GM12892 (cell line): ENCODE measurements at places on chromosomes 6 and 20.

GRCh38 chr20:15582146-15582760 is 991.0 kb downstream of the KIF16B start:
- no peak for DNase-seq

DNA sequence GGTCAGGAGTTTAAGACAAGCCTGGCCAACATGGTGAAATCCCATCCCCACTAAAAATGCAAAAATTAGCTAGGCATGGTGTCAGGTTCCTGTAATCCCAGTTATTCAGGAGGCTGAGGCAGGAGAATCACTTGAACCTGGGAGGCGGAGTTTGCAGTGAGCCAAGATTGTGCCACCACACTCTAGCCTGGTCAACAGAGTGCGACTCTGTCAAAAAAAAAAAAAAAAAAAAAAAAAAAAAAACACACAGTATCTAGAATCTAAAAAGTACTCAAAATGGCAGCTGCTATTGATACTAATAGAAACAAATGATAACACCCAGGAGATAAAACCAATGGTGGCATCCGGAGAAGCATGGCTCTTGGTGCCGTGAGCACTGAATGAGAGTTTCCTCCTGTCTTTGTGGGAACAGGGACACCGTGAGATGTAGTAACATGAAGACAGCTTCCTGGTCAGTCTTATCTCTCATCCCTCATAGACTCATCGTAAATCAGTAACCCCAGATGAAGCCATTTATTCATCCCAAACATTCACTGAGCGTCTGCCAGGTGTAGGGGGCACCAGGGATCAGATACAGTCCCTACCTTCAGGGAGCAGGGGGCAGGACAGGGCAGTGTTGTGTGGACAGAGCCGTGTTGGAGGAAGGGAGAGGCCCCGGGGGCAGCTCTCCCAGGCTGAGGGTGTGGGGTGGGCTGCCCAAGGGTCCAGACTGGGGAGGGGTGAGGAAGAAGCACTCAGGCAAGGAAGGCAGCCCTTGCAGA is 66.1 kb downstream of the SYNJ2 start:
- no peak for DNase-seq

GRCh38 chr6:32895006-32895345 is 41.0 kb downstream of the PSMB9 start:
- no peak for DNase-seq

- DNase-seq = no peak
Measured at GRCh38 chr20:19407196-19407595, 194.8 kb downstream of the SLC24A3 start.

DNA sequence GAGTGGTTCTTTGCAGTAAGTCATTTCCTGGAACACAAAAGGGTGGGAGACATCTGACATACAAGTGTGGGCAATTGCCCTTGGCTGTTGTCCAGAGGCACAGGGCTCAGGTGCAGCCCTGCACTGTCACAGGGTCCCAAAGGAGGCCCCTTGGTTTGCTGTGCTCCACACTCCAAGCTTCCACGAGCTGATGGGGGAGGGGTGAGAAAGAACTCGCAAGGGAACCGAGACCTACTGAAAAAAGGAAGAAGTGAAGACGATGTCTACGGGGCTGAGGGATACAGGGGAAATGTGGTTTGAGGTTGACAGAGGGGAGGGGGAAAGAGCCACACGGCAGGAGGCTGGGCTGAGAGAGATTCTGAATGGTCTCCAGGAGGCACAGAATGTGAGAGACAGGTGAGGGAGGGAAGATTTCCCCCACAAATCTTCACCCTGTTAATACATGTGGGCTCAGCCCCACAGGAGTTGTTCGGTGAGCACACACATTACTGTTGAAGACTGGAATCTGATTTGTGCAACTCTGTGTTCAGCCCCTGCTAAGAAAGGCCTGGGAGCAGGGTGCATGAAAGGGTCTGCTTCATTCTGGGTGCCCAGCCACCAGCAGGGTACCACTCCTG is 123.4 kb downstream of the LY86 start:
- no peak for DNase-seq

DNA sequence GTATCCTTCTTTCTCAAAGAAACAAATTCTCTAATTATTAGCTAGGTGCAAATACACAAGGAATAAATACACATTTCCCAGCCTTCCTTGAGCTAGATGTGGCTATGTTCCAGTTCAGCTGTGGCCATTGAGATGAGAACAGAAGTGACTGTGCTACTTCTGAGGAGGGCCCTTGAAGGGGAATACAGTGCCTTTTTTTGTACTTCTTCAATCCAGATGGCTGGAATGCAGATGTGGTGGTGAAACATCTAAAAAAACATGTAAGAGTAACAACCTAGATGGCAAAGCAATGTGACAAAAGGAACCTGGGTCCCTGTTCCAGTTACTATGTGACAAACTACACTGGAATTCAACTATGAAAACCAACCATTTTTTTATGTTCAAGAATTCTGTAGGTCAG is 115.4 kb upstream of the DST start:
- DNase-seq = no peak

DNA sequence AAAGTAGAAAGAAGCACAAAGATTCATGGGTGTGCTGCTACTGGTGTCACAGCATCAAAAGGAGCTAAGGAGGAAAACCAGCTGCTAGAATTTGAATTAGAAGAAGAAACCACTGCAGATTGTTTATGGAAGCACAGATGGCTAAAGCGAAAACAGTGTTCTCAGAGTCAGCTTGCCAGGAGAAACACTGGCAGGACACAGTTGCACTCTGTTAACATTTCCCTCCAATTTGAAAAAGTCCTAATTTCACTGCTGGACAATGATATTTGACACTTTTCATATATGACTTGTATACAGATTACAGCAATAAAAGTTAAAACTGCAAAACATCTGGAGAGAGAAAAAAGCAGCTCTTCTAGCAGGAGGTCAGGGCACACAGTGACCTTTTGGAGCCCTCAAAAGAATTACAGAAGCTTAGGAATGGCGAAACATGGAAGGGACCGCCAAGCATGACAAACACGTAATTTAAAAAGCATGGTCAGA is 314.5 kb downstream of the COL12A1 start:
- DNase-seq = no peak

DNA sequence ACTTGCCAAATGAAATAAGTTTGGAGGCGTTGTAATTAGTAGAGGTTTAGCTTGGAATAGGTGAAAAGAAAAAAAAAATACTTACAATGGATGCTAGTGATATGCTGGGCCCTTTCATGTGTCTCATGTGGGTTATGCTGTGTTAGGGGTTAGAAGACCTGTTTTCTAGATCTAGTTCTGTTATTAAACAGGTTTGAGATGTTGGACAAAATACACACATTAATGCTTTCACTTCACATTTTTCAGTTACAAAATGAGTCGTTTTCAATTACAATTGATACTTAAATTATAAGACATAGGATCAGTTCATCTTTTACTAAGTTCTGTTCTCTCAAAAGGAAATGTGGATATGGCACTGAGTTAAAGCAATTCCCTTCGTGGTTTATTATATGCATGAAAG is 509.8 kb downstream of the EPM2A start:
- no peak for DNase-seq

GRCh38 chr6:24460966-24461365 is 28.4 kb downstream of the GPLD1 start:
- DNase-seq = no peak

DNA sequence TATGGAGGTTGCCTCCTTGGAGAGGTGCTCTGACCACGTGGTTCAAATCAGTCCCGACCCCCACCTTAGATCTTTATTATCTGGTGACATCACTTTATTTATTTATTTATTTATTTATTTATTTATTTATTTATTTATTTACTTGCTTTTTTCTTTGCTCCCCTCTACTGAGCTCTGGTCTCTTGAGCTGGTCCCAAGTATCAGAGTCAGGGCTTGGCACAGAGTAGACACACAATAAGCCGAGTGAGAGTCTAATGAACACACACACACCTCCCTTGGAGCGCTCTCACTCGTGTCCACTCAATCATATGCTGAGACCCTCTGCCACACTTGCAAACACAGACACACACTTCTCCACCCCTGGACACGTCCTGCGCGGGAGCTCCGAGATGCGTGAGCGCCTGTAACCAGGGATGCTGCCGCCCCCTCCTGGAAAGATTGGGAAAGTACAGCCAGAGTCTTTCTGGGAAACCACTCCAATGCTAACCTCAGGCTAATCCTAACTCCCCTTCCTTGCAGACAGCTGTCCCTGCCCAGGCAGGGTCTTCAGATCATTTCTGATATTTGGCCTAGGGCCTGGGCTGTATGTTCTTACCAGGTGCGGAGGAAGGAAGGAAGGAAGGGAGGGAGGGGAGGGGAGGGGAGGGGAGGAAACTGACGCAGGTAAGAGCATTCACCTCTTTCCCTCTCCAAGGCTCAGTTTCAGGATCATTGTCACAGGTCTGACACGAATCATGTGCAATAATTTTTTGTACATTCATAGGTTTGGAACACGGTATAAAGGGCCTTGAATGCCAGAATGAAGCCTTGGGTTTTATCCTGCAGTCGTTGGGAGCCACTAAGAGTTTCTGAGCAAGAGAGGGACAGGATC is 70.9 kb downstream of the STK35 start:
- peak; percentile 57 for DNase-seq

GRCh38 chr20:57047281-57048026 is 219.0 kb downstream of the BMP7 start:
- DNase-seq = no peak

GRCh38 chr6:139430899-139431601 is 56.6 kb upstream of the CITED2 start:
- DNase-seq = no peak

DNA sequence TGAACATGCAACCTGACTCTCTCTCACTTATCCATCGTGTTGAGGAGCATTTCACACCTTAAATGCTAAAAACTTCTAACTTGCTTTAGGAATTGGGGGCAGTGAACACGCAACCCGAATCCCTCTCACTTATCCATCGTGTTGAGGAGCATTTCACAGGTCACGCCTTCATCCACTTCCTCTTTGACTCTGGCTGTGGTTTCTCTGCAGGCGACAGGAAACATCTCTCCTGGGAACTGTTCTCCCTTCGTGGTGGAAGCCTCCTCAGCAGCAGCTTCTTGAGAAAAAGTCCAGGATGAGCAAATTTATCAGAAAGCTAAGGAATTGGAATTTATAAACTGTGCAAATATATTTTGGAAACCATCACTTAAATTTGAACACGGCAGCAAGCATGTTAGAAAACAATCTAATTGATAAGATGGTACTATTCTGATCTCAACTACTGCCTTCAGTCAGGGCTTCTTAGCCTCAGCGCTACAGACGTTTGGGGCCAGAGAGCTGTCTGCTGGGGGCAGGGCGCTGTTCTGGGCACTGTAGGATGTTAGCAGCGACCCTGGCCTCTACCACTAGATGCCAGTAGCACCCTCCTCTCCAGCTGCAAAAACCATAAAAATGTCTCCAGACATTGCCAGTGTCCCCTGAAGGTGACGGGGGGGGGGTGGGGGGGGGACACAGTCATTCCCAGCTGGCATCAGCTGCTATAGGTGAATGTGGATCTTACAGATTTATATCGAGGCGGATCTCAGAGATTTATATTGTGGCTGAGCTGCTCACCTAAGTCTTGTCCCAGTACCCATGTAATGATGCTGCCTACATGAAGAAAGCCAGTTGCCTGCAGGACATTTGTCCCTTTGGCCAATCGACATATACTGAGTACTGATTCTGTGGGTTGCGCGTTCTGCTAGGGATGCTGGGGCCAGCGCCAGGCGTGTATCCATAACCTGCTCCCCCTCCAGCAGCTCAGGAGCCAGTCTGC is 26.2 kb downstream of the CTCFL start:
- DNase-seq = no peak

DNA sequence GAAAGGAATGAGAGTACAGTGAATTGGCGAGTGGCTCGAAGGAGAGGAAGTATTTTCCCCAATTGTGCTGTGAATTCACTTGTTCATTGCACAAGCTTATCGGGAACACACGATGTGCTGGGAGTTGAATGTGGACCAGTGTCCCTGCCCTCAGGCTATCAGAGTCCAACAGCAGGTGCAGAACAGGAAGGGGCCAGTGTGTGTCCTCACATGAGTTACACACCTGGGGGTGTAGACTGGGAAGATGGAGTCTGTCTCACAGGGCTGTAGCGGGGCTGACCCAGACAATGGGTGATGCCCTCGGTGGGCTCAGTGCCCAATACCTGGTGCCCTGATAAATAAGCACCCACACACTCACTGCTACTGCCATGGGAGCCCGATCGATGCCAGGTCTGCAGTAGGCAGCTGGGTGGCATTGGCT is 14.4 kb downstream of the DUSP22 start:
- DNase-seq = no peak

GRCh38 chr6:144475411-144475810 is 190.3 kb downstream of the UTRN start:
- no peak for DNase-seq

- no peak for DNase-seq
Measured at GRCh38 chr6:148543540-148543939, 200.9 kb downstream of the SASH1 start.

- DNase-seq = no peak
Measured at GRCh38 chr6:85390105-85390728, 59.7 kb upstream of the NT5E start.

- no peak for DNase-seq
Measured at GRCh38 chr20:19456595-19457395, 244.4 kb downstream of the SLC24A3 start.

- no peak for DNase-seq
Measured at GRCh38 chr20:37574199-37574890, 46.7 kb upstream of the BLCAP start.

GRCh38 chr6:117601811-117602150 is 530 bp downstream of the GOPC start:
- DNase-seq = no peak

DNA sequence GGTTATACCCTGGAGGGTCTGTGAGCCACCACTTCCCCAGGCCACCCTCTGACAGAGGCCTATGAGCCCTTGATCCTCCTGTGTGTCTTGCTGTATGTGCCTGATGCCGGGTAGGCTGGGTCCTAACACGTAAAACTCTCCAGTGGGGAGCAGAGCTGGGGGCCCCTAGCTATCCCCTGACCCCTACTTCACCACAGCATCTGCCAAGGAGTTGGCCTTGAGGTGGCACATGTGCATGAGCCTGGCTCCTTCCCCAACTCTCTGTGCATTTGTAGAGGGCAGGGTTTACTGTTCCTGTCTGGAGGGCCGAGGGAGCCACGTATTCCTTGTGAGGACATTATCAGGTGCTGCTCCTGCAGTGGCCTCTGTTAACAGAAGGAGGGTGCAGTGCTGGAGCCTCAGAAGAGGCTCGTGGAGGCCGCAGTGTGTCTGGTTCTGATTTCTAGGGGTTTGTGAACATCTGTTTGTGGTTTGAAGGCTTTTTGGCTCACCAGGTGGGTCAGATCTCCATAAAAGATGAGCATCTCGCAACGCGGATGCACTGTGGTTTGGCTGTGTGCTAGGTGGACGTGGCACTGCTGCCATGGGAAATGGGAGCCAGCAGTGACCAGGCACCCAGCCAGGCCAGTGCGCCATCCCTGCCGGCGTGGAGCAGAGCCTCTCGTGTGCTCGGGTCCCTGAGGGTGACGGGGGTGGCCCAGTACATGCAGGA is 152.1 kb downstream of the DTNBP1 start:
- DNase-seq = no peak
